Muscle of back (tissue), 13 donors: ENCODE measurements at places on chromosomes 16 and 17. TPM values are rescaled to one million over a fixed set of nuclear protein-coding genes. Genes with fewer than 3 reads are reported as not detected.
A peak's percentile ranks its signal among the peaks of the same experiment; 100 is the strongest.

DNA sequence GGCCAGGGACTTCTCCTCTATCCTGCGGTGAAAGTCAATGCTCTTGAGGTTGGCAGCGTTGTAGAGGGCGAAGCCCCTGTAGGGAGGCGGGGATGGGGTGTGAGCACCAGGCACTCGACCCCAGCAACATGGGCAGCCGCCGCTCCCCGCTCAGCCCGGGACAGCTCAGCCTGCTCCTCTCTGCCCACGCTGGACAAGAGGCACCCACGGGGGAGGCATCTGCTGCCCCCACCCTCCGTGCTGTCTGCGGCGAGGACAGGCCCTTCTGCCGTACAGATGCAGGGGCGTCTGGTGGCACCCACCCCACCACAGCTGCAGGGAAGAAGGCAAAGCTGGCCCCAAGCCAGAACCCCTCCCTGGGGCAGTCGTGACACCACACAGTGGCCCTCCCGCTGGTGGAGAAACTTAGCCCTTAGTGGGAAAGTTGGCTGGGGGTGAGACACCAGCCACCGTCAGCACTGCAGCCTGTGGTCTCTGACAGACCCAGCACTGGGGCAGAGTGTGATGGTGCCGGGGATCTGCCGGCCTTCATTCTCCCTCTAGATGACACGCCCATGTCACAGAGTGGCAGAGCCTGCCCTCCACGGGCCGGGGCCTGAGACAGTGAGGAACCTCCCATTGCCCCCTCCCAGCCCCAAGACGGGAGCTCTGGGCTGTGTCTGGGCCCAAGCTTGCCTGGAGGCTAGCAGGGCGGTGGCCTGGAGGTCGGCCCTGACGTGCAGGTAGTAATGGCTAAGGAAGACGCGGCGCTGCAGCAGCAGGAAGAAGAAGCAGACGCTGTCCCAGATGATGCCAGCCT is 19.5 kb downstream of the CTU2 start:
- no peak for DNase-seq

Gene FGF11
- polyA plus RNA-seq = 3.6 TPM

Gene GRB7
- polyA plus RNA-seq = 0.36 TPM

Gene ANKRD40
- 34.0 TPM for polyA plus RNA-seq

- no peak for DNase-seq
These were observed 20.9 kb downstream of the NLRP1 start for GRCh38 chr17:5563456-5563855.

- no peak for DNase-seq
These were observed 120.3 kb downstream of the MRM1 start for GRCh38 chr17:36721560-36722120.

- DNase-seq = no peak
These were observed 66.9 kb downstream of the MYO18A start for GRCh38 chr17:29113334-29113733.

DNA sequence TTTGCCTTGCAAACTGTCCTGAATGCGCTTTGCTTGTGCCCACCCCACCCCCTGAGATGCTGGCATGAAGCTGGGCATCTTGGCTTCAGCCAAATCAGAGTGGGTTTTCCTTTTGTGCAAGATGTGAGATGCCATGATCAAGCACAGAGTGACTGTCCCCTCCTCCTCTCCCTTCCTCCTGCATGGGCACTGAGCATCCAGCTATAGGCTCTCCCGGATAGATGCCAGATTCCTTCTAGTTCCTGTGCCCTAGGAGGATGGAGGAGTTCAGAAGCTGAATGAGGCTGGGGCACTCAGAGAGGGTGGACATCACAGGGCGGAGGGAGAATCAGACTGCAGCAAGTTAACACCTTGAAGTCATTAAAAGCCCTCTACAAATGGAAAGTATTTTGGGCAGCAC is 384.1 kb upstream of the CCL2 start:
- no peak for DNase-seq

GRCh38 chr17:74760404-74761105 is 12.1 kb downstream of the NHERF1 start:
- no peak for DNase-seq

DNA sequence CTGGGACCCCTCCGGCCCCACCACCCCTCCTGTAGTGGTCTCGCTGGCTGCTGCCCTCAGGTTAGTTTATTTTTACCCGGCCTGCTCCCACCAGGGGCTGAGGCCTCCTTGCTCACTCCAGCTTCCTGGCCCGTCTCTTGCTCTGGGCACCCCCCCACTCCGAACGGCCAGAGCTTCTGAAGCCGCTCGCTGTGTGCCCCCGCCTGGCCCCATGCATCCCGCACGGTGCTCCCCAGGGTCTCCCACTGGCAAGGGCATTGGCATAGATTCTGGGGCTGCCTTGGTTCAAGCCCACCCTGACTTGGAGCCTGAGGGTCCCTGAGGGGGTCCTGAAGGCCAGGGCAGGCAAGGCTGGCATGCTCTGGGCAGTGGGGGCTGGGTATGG is 186.4 kb downstream of the SEC14L1 start:
- no peak for DNase-seq

- DNase-seq = no peak
These were observed 37.8 kb downstream of the YPEL2 start for GRCh38 chr17:59369031-59369975.

Gene RAB40B
- polyA plus RNA-seq = 45.2 TPM

GRCh38 chr17:79023886-79024771 is at the start of gene C1QTNF1:
C1QTNF1 (plus strand) TSS chr17:79024169; CDS start chr17:79043969, 19,800 bp downstream.
- peak; percentile 77 for DNase-seq

- DNase-seq = no peak
These were observed 13.9 kb upstream of the GINS3 start for GRCh38 chr16:58378401-58378800.

Gene ELOB
- 126 TPM for polyA plus RNA-seq

- DNase-seq = peak; percentile 86
These were observed 677 bp downstream of the SNTB2 start for GRCh38 chr16:69187446-69188235.

GRCh38 chr17:29933379-29933778 is 3.4 kb upstream of the SSH2 start:
- DNase-seq = no peak

- no peak for DNase-seq
These were observed 196.0 kb downstream of the RAB11FIP4 start for GRCh38 chr17:31587462-31587861.

Gene NPTX1
- 0.20 TPM for polyA plus RNA-seq

- DNase-seq = no peak
These were observed 32.1 kb downstream of the CTU2 start for GRCh38 chr16:88738151-88739084.

Gene CTRB1
- polyA plus RNA-seq = not detected

DNA sequence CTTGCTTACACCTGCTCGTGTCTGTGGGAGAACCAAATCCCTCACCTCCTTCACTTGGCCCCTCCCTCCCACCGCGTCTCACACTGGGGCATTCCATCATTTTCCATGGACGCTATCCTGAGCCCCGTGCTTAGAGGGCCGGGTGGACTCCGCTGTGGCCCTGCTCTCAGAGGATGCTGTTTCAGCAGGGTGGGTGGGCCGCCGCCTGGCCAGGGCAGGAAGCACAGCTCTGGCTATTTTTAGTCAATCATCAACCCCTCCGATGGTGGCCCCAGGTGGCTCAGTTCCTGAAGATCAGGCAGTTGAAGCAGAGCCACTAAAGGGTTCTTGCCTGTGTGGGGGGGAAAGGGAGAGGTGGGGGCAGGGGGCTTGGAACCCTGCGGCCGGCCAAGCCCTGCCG is 230.3 kb downstream of the ENGASE start:
- no peak for DNase-seq

DNA sequence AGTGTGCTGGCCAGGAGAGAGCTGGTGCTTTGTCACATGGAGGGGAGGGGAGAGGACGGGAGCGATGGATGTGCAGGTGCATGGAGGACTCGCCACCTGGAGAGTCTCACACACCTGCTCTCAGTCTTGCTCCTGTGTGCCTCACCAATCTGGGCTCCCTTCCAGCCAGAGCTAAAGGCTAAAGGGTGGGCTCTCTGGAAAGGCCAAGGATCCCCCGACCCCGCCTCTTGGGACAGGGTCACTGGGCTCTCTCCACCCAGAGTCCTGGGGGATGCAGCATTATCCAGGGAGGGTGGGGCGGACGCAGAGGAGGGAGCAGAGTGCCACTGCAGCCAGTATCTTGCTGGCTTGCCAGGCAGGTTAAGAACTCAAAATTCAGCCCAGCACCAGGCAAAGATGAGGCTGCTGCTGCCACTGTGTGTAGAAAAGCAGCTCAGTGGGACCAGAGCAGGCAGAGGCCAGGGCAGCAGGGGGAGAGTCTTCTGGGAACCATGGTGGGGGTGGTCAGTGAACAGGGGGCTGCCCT is 5.4 kb upstream of the STAT5B start:
- DNase-seq = no peak

Gene TRPV2
- polyA plus RNA-seq = 5.8 TPM

DNA sequence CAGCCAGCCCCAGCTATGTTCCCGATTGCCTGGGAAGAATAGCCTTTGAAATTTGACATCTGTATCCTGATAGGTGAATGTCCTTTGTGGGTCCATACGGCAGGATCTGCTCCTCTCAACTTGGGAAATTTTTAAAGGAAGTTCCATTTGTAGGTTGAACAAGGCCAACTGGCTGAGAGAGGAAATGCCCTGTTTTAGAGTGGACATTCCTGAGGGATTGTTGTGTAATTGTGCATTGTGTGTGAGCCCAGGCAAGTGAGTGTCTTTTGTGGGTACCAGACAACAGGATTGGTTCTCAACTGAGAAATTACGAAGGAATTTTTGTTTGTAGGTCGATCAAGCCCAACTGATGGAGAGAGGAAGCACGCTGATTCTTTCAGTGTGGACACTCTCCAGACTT is 2.6 kb upstream of the CPHXL2 start:
- DNase-seq = no peak

Gene PRR15L
- not detected for polyA plus RNA-seq

GRCh38 chr17:9028202-9028987 is 7.1 kb downstream of the NTN1 start:
- peak; percentile 56 for DNase-seq

Gene PMFBP1
- polyA plus RNA-seq = 1.5 TPM

Gene ZNF597
- polyA plus RNA-seq = 2.6 TPM

- no peak for DNase-seq
These were observed 80.9 kb upstream of the ZNF423 start for GRCh38 chr16:49936791-49937190.

- DNase-seq = no peak
These were observed 17.0 kb upstream of the TOX3 start for GRCh38 chr16:52563767-52564611.

GRCh38 chr16:2720064-2720457 is at the start of gene PRSS27:
PRSS27 (minus strand) TSS chr16:2720224; CDS start chr16:2720160, 64 bp downstream.
- DNase-seq = no peak

Gene ACE
- 8.3 TPM for polyA plus RNA-seq

- no peak for DNase-seq
These were observed at the start of gene LGALS9 for GRCh38 chr17:27630607-27631410. LGALS9 (plus strand) TSS chr17:27631188; CDS start chr17:27631266, 78 bp downstream.

Gene SCARF1
- polyA plus RNA-seq = 9.8 TPM

Gene TPSG1
- 1.1 TPM for polyA plus RNA-seq

- no peak for DNase-seq
These were observed 4.4 kb upstream of the HOXB5 start for GRCh38 chr17:48597778-48598631.

Gene FBXL19
- 9.7 TPM for polyA plus RNA-seq

Gene GFOD2
- polyA plus RNA-seq = 13.1 TPM

- no peak for DNase-seq
These were observed 5.0 kb downstream of the SOCS1 start for GRCh38 chr16:11250786-11251524.
